CD8-positive, alpha-beta memory T cell (primary cell): ENCODE measurements at places on chromosomes 2 and 18.

- no peak for DNase-seq
Observed at GRCh38 chr2:689877-690510, 12.8 kb upstream of the TMEM18 start.

GRCh38 chr2:211901226-211901846 lies 637.3 kb downstream of the ERBB4 start:
- no peak for DNase-seq

DNA sequence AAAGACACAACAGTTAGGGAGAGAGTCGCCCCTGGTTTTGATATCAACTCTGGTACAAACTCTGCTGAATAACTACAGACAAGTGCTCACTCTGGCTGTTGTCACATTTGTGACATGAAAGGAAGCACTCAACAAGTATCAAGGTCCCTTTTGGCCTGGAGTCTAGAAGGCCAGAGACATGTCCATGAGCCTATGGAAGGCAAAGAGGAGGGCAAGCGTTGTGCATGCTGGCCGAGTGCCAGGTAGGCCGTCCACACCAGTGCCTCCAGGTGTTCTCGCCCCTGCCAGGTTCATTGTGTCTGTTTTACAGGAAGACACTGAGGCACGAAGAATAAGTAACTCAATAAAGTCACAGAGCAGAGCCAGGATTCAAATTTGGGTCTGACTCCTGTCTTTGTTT lies 21.1 kb downstream of the ILKAP start:
- DNase-seq, result no peak

GRCh38 chr2:121080013-121080772 lies 204.8 kb downstream of the TFCP2L1 start:
- peak; percentile 17 for DNase-seq

DNA sequence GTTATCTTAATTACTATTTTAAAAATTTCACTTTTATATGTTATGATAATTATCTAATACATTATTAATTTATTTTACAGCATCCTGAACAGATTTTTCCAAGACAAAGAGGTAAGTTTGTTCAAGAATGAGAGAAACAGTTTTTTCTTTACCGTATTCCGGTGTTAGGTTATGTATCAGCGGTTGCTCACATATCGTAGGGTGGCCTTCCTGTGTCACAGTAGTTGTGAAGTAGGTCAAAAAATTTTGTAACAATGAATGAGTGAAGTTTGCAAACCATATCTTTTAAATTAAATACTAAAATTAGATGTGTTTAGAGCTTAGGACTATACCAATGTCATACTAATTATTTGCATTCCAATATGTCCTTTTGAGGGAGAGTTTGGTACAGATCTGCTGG lies 33.5 kb downstream of the MRPS9 start:
- no peak for DNase-seq

DNA sequence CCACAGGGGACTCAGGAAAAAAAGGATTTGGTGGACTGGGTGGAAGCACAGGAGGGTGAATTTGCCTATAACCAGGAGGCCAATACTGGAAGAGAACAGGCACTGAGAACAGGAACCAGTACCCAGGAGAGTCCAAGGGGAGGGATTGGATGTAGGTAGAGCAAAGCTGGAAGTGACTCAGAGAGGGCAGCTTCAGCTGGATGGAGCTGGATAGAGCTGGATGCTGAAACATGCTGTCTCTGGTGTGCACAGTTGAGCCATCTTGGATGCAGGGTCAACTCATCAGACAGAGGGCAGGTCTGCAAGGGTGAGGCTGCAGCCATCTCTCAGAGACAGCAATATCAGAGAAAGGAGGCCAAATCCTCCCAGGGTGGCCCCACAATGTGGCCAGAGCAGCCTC lies 134.0 kb downstream of the GALNT14 start:
- no peak for DNase-seq

GRCh38 chr18:55555395-55556027 lies 32.5 kb downstream of the TCF4 start:
- DNase-seq, result no peak

GRCh38 chr2:205477016-205477705 lies 205.1 kb upstream of the NRP2 start:
- DNase-seq, result no peak

GRCh38 chr2:62455957-62456692 lies 49.9 kb downstream of the TMEM17 start:
- no peak for DNase-seq

DNA sequence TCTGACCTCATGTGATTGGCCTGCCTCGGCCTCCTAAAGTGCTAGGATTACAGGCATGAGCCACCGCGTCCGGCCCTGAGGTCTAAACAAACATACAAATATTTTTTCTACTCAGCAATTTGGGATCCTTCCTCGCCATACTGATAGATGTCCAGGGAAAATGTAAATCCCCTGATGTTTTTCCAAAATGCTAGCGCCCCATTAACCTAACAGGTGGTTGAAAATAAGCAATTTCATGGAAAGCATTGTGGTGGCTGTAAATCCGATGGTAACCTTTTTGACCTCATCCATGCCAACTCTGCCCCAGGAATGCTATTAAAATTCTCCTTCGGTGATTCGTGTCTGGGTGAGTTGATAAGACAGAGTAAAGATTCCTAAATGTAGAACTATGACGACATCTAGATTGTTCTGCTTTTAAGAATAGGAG lies 19.3 kb downstream of the GEMIN6 start:
- DNase-seq, result no peak

- DNase-seq, result no peak
Observed at GRCh38 chr2:31693882-31694281, 113.1 kb upstream of the SRD5A2 start.

- no peak for DNase-seq
Observed at GRCh38 chr2:75055820-75056675, 97.6 kb downstream of the POLE4 start.

- DNase-seq, result no peak
Observed at GRCh38 chr2:68108120-68108519, 45.3 kb upstream of the C1D start.

DNA sequence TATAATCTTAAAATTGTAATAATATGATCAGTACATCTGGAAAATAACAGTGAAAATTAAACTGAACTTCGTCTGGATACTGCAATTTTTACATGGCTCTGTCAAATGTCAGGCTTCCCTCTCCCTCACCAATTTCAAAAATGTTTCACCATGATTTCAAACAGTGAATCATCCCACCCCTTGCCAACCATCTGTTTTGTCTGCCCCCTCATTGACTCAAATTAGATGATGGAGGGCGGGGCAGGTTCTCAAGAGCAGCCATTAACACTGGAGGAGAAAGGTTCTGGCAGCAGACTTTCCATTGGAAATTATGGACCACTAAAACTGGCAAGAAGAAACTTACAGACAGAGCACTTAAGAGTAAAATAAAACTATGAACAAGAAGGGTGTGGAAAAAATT lies 1195.7 kb upstream of the ZEB2 start:
- no peak for DNase-seq

DNA sequence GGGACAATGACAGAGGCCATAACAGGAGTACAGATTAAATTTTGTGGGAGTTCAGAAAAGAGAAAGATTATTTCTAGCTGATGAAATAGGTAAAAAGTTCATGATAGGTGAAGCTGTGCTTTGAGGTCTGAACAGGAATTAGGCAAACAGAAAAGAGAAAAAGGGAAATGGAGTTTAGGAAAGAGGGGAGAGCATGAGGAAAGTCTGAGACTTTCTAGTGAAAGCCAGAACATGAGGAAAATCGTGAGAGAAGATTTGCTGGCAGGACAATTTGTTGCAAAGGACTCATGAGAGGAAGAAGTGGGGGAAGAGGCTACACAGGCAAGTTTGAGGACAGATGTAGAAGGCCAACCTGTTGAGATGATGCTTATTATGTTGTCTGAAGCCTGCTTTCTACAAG lies 6.3 kb upstream of the CHN1 start:
- no peak for DNase-seq

GRCh38 chr18:11807233-11807632 lies 44.0 kb upstream of the CHMP1B start:
- DNase-seq, result no peak

- no peak for DNase-seq
Observed at GRCh38 chr18:5884375-5884774, 10.9 kb downstream of the TMEM200C start.

- no peak for DNase-seq
Observed at GRCh38 chr2:230784795-230785194, 72.2 kb downstream of the CAB39 start.

- DNase-seq, result no peak
Observed at GRCh38 chr2:44247924-44248323, 27.4 kb upstream of the SLC3A1 start.

- DNase-seq, result no peak
Observed at GRCh38 chr2:8501061-8501720, 180.7 kb upstream of the ID2 start.

- no peak for DNase-seq
Observed at GRCh38 chr18:43563780-43564179, 286.5 kb upstream of the SYT4 start.

GRCh38 chr2:85682378-85682777 lies 11.8 kb upstream of the GNLY start:
- no peak for DNase-seq

GRCh38 chr2:16141641-16141921 lies 201.2 kb downstream of the MYCN start:
- no peak for DNase-seq

DNA sequence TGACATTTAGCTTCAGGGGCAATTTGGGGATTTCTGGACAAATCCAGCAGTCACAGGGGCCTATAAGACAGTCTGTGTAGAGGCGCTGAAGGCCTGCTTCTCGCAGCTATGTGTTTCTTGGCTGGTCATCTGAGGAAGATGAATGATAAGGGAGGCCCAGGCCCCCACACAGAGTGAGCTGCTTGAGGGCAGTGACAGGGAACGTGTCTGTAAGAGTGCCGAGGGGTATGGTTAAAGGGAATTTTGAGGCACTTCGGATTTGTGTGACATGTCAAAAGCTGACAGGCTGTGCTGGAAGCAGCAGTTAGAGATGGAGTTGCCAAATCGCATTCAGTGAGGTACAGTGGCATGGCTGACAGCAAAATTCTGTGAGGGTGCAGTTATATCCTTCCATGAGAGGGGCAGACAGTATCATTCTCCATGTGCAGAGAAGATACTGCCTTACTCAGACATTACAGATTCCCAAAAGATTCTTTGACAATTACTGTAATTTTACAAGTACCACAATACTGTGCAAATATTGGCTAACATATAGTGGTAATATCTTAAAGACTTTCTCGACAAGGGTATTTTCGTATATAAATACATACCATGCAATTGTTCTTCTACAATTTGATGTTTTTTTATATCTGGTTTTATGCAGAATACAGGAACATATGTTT lies 74.0 kb downstream of the CERS6 start:
- no peak for DNase-seq

DNA sequence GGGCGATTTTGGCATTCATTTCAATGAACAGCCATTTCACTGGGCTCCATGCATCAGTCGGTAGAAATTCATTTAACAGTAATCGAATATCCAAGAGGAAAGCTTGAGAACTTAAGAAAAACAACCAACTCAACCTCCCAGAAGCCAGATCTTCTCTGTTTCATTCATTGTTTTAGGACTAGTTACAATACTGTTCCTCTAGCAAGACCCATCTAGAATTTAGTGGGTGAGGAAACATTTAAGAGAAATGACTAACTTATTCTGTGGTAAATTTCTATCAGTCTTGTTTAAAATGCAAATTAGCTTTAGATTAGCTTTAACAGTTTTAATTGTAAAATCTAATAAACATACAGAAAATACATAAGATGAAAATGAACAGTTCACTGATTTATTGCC lies 81.4 kb upstream of the SMAD7 start:
- no peak for DNase-seq

- DNase-seq, result no peak
Observed at GRCh38 chr2:176128982-176129796, at the start of gene HOXD8. TSS of gene HOXD8 (plus strand) at chr2:176129705. CDS start at chr2:176130367, 662 bp downstream.

GRCh38 chr2:202815548-202816360 lies 55.8 kb downstream of the ICA1L start:
- DNase-seq, result no peak

- DNase-seq, result no peak
Observed at GRCh38 chr2:5175231-5175630, 517.0 kb upstream of the SOX11 start.

GRCh38 chr2:58762176-58762781 lies 521.2 kb upstream of the FANCL start:
- DNase-seq, result no peak

DNA sequence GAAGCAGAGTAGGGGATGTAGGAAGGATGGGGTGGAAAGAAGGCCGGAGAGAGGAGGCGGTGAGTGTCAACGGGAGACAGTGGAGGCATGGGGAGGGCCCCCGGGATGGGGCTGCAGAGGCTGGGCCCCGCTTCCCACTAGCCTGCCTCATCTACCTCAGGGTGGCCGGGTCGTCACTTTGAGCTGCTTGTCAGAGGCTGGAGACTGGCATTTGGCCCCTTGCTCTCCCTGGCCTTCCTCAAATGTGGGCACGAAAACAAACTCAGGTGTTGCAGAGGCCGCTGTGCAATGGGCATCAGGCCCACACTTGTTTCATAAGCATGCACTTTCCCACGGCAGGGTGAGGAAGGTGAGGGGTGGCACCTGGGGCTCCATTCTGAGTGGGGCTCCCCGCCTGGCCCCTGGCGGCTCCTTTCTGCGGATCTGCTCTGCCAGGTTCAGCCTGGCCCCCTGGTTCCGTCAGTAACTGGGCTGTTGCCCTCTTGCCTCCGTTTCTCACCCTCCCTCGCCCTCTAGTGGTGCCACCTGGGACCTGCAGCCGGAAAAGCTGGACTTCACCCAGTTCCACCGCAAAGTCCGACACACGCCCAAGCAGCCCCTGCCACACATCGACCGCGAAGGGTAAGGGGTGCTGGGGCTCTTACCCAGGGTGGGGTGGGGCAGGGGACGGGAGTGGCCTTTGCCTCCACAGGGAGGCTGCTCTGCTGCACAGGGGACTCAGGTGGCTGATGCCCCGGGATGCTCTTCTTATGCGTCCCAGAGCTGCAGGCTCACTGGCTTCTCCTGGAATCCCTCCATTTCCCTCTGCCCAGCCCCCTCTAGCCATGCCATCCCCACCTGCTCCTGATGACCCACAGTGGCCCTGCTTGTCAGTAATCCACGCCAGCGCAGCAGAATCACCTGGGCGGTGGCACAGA lies 125.4 kb downstream of the CTIF start:
- no peak for DNase-seq

GRCh38 chr2:101253703-101254450 lies 1.2 kb downstream of the CNOT11 start:
- no peak for DNase-seq

GRCh38 chr2:231926761-231927565 lies 767 bp upstream of the NPPC start:
- no peak for DNase-seq

- DNase-seq, result no peak
Observed at GRCh38 chr2:14303366-14304115, 329.0 kb upstream of the LRATD1 start.

GRCh38 chr2:57842531-57842930 lies 204.1 kb upstream of the VRK2 start:
- DNase-seq, result no peak
